ENCODE measurements at places on chromosomes 16 and 17.

DNA sequence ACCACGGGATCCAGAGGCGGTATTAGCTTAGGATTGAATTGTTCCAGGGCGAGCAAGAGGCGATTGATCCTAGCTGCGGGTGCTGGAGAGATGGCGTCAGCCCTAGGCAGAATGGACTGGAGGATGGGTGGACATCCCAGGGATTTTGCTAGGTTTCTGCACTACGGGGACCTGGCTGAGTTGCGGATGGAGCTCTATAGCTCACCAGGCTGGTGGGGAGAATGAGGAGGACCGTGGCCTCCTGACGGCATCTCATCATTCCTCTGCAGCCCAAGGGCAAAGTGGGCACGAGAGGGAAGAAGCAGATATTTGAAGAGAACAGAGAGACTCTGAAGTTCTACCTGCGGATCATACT lies 614 bp downstream of the TMEM208 start:
- DNase-seq = no peak

GRCh38 chr17:77245162-77245926 lies 104.6 kb downstream of the SEC14L1 start:
- DNase-seq = no peak

GRCh38 chr17:31469959-31470358 lies 78.5 kb downstream of the RAB11FIP4 start:
- no peak for DNase-seq

DNA sequence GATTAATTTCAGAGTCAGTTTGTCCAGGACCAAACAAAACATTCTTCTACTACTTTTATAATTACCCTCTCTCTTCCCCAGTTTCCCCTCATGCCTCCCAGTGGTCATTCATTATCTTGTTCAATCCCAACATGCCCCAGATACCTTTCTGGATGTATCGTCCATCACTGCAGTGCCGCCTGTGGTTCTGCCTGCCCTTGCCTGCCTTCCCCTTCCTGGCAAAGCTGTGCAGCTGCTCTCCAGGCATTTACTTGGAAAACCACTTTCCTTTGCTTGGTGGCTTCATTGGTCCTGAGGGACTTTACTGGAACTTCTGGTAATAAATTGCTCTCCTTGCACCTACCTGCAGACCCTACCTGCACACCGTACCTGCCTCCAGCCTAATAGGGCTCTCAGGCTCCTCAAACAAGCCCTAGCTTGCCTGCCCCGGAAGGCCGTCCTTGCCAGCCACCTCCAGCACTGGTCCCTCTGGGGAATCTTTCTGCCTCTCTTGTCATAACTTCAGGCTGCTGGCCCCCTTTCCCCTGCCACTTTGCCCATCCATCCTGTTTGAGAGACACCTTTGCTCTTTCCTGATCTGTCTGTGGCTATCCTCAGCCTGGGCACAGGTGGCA lies 19.5 kb upstream of the MSI2 start:
- no peak for DNase-seq

DNA sequence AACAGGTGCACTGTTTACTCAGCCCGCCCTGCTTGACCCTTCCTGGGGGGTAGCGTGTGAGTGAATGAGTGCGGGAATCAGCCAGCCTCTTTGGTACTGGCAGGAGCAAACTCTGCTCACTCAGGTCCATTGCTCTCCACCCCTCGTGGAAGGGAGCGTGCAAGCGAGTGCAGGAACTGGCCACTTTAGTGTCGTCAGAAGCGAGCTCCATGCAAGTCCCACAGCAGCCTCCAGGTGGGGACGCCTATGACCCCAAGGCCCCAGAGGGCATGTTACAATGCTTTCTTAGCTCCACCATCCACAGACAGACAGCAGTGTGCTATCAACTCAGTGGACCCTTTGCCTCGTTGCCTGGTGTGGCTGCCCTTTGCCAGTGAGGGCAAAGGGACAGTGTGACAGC lies 1025.1 kb upstream of the CDH8 start:
- peak; percentile 3 for DNase-seq

DNA sequence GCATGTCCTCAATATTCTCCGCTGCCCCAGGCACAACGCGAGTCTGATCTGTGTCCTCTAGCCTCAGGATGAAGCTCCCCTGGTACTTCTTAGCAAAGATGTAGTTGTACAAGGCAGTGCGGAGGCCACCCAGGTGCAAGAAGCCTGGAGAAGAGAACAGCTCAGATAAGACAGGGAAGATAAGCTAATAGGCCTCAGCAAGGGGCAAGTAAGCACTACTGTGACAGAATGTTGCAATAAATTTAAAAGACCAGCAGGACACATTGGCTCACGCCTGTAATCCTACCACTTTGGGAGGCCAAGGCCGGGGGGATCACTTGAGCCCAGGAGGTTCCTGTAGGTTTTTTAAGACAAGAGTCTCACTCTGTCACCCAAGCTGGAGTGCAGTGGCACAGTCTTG lies 5.0 kb downstream of the EARS2 start:
- DNase-seq = no peak

GRCh38 chr16:64687786-64688185 lies 434.1 kb downstream of the CDH11 start:
- no peak for DNase-seq

- no peak for DNase-seq
Measured at GRCh38 chr17:77548967-77549366, 408.2 kb downstream of the SEC14L1 start.

- DNase-seq = no peak
Measured at GRCh38 chr17:57574040-57574513, 171.0 kb downstream of the CCDC182 start.

GRCh38 chr17:60333628-60334031 lies 58.3 kb downstream of the USP32 start:
- no peak for DNase-seq

DNA sequence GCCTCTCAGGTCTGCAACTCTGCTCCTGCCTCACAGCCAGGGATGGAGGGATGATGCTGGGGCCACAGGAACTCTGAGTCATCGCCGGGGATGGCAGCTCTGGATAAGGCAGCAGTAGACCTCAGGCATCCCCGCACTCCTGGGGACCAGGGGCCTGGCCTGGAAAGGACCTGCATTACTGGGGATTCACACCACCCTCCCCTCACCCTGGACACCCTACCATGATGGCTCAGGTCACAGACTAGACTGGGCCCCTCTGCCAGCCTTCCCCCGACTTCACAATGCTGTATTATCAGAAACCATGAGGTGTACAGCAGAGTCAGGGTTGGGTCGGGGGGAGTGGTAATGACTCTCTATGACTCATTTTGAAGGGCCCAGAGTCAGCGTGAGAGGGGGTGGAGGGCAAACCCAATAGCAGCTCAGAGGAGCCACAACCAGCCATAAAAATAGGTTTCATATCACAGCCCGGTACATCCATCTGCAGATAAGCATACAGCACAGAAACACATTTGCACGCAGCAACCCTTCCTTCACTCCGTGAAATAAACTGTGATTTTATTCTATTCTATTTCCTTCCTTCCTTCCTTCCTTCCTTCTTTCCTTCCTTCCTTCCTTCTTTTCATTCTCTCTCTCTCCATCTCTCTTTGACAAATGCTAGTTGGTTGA lies 28.8 kb downstream of the DYNLRB2 start:
- no peak for DNase-seq

DNA sequence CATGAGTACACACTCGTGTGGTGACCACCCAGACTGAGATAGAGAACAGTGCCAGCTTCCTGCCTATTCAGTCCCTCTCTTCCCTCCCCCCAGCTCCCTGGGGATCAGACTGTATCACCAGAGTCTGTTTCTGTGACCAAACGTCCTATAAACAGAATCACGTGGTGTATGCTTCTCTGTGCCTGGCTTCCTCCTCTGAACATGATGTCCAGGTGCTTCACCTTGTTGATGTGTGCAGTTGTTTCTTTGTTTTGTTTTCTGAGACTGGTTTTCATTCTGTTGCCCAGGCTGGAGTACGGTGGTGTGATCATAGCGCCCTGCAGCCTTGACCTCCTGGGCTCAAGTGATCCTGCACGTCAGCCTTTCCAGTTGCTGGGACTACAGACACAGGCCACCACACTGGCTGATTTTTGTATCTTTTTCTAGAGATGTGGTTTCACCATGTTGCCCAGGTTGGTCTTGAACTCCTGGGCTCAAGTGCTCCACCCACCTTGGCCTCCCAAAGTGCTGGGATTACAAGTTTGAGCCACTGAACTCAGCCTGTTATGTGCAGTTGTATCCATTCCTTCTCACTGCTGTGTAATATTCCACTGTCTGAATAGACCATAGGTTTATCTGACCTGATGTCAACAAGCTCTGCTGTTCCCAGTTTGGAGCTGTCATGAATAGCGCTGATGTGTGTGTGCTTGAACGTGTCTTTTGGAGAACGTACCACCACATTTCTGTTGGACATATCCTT lies 28.9 kb upstream of the PRM1 start:
- DNase-seq = peak; percentile 90

- no peak for DNase-seq
Measured at GRCh38 chr17:66840061-66840460, 5.1 kb downstream of the CACNG5 start.

DNA sequence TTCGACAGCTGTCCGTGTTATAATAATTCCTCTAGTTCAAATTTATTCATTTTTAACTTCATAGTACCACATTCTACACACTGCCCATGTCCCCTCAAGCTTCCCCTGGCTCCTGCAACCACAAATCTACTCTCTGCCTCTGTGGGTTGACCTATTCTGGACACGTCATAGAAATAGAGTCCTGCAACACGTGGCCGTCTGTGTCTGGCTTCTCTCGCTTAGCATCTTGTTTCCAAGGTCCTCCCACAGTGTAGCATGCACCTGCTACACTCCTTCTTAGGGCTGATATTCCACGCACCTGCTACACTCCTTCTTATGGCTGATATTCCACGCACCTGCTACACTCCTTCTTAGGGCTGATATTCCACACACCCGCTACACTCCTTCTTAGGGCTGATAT lies 16.5 kb downstream of the SCGB1C2 start:
- no peak for DNase-seq
